ENCODE measurements at places on chromosomes 1 and 21.

DNA sequence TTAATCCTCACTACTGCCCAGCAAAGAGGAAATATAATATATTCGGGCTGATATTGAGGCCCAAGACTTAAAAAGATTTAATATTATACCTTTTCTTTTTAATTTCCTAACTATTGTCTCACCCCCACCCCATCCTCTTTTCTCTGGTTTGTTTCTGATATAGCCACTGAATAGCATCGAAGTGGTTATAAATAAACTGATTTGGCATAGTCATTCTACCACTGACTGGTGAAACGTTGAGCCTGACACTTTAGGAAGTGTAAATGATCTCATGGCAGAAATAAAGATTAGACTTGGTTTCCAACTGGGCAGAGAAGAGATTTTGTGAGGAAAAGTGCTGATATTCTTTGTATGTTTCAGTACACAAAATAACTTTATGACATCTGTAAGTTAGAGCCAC lies 39.3 kb downstream of the DTL start:
- DNase-seq = no peak

DNA sequence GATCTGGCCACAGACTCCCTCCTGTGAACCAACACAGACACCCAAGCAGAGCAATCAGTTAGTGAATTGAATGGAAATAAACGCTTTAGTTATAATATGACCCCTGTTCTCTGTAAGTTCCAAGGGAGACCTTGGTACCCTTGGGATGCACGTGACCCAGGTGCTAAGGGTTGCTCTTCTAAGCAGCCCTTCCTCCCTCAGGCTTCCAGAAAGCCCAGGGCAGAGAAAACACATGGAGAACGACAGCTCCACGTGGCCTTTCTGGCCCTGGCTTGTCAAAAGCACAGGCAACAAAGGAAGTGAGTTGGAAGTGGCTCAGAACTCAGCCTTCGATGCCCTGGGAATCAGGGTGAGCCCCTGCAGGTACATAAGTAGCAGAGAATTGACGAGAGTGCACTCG lies 57.4 kb downstream of the LACTBL1 start:
- DNase-seq = no peak

DNA sequence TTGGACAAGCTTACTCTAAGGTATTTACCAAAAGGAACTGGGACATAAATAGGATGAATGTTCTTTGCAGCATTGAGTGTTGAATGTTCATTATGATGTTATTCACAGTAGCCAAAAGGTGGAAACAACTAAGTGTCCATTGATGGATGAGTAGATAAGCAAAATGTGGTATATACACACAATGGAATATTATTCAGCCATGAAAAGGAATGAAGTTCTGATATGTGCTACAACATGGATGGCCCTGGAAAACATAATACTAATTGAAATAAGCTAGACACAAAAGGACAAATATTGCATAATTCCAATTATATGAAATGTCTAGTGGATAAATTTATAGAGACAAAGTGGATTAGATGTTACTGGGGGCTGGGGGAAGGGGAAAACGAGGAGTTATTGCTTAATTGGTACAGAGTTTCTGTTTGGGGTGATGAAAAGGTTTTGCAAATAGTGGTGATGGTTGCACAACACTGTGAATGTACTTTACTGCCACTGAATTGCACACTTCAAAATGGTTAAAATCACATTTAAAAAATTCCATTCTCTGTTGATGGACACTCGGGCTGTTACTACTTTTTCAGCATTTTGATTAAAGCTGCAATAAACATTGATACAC lies 2.9 kb downstream of the MTARC1 start:
- DNase-seq = peak; percentile 26

DNA sequence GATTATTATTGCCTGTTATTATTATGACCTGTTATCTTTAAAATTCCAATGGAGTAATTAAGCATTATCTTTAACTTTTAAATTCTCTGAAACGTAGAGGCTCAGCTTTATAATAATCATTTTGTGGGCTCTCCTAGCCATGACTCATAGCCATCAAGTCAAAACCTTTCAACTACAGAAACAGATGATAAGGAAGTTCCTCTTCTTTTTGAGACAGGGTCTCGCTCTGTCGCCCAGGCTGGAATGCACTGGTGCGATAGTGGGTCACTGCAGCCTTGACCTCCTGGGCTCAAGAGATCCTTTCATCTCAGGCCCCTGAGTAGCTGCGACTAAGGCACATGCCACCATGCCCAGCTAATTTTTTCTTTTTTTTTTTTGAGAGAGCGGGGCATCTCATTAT lies 43.5 kb downstream of the CHML start:
- DNase-seq = peak; percentile 2

GRCh38 chr1:243667591-243667990 lies 182.5 kb downstream of the AKT3 start:
- no peak for DNase-seq

DNA sequence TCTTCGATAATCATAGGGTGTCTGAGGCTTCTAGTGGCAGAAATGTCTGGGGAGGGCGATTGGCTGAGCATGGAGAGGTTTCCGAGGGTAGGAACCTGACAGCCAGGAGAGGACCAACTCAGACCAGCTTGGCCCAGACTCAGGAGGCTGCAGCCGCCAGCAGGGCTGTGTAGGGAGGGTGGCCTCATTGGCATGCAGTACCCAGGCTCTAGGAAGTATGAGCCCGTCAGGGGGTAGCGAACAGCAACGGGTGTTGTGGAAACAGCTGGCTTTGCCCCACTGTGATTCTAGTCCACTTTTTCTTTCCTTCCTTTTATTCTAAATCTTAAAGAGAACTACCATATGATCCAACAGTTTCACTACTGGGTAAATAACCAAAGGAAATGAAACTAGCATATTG lies 103.3 kb downstream of the DIRAS3 start:
- no peak for DNase-seq

DNA sequence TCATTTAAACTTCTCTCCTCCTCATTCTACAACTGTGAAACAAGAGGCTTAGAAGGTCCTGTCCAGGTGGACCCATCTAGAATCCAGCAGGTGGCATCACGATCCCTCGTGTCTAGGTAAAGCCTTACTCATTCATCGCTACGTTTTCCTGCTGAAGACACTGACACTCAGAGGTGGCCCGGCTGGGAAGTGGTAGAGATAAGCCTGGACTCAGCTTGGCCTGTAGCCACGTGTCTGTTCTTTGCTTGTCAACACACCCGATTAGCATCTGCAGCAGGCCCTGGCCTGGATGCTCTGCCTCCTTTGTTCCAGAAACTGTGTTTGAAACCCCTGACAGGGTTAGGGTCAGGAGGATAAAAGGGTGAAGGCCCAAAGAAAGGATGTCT lies 43.4 kb downstream of the PARP1 start:
- no peak for DNase-seq

DNA sequence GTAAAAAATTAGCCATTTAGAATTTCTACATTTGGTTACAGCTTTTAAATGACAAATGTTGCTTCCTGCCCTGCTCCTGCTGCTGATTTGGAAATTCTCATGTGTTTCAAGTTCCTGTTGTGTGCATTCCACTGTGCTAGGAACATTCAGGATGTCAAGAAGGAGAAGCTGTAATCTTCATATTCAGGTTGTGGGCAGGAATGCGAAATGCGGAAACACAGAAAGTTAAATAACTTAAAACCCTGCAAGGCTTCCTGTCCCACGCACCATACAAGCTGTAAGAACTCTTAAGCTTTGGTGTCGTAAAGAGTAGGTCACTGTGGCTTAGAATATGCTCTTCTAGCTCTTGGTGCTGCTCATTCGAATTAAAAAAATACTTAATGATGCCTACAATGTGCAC lies 52.6 kb downstream of the S100B start:
- peak; percentile 94 for DNase-seq

GRCh38 chr1:82108843-82109242 lies 308.1 kb downstream of the ADGRL2 start:
- no peak for DNase-seq

DNA sequence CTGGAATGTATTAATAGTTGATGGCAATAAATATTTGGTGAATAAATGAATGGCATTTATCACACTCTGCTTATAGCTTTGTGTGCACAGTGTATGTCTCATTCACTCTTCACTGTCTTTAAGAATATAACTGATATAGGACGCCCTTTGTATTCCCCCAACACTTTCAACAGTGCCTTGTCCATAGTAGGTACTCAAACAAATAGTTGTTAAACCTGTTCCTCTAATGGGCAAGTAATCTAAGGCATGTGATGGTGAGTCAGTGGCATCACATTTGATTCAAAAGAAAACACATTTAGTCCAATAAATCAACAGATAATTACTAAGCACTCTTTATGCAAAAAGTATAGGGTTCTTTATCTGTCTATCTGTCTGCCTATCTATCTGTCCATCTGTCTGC lies 11.2 kb upstream of the RXRG start:
- no peak for DNase-seq

- DNase-seq = no peak
Observed at GRCh38 chr1:54777011-54777410, 12.7 kb upstream of the PARS2 start.

DNA sequence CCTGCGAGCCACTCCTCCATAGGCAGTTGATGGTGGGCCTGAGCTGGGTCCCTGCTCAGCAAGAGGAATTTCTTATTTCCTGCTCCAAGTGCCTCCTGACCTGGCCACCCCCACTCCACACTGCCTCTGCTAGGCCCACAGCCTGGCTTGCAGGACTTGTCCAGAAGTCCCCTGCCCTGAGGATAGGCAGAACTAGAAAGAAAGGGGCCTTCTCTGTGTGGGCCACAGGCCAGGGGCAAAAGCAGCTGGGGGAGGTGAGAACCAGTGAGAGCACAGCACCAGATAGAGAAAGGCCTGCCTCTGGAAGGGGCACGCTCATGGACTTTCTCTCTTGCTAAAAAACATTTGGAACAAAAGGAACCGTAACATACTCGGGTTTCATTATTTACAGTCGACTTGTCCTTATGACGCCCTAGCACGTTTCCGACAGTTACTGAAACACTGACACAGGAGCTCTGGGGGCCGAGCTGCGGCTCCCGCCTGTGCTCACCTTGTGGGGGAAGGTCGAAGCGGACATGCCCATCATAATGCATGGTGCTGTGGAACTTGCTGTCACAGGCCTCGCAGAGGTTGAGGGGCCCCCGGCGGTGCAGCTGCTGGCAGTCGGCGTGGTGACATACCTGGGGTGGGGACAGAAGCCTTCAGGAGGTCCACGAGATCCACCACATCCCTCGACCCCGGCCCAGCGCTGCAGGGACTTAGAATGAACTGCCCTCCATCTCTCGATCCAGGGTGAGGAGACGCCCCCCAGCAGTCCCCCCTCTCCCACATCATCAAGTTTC lies 11.3 kb upstream of the TNFRSF25 start:
- DNase-seq = no peak

GRCh38 chr1:184556665-184557064 lies 169.8 kb downstream of the C1orf21 start:
- DNase-seq = no peak

- no peak for DNase-seq
Observed at GRCh38 chr1:164363980-164364379, 195.0 kb upstream of the PBX1 start.

- DNase-seq = peak; percentile 86
Observed at GRCh38 chr1:169711469-169712308, at the start of gene SELL. Gene SELL (minus strand): TSS chr1:169711620. CDS start chr1:169711498, 122 bp downstream.

- DNase-seq = no peak
Observed at GRCh38 chr1:42845866-42846256, 552 bp upstream of the ZNF691 start.

- no peak for DNase-seq
Observed at GRCh38 chr1:93698329-93699048, 16.9 kb upstream of the BCAR3 start.

DNA sequence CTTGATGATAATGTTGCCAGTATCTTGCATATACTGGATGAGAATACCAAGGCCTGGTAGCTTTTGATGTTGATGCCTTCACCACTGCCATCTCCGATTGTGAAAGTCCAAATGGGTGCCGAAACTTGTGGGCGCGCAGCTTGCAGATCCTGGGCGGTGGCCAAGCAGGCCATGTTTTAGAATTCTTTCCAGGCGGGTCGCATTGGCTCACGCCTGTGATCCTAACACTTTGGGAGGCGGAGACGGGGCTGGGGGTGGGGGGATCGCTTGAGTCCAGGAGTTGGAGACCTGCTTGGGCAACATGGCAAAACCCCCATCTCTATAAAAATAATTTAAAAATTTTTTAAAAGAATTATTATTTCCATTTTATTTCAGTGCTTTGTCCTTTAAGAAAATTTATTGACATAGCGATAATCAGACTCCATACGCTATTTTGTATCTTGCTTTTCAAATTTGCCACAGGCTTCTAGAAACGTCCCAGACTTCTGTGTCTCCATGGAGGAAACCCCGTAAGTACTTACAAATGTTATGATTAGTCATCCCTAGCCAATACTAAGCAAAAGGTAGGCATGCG lies 592 bp upstream of the ZNF326 start:
- DNase-seq = no peak

DNA sequence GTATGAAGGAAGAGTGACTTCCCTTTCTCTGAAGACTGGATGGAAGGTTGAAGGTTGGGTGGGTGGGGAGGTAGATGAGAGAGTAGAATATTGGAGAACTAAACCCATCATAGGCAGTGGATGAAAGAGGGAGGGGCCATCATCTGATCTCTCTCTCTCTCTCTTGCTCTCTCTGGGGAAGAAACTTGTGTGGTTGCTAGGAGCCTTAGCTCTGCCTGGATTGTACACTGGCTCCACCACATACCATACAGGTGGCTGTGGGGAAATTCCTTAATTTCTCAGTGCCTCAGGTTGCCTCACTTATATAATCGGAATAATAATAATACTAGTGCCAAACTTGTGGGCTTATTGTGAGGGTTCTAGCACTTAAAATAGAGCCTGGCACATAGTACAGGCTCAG lies 9.5 kb downstream of the XCL1 start:
- no peak for DNase-seq

GRCh38 chr1:55214212-55214933 lies 791 bp downstream of the USP24 start:
- no peak for DNase-seq

GRCh38 chr1:66876664-66877063 lies 48.0 kb downstream of the DNAI4 start:
- DNase-seq = no peak

GRCh38 chr1:222037720-222038119 lies 295.8 kb upstream of the DUSP10 start:
- no peak for DNase-seq

GRCh38 chr1:201882665-201883132 lies 6.0 kb upstream of the SHISA4 start:
- peak; percentile 93 for DNase-seq

DNA sequence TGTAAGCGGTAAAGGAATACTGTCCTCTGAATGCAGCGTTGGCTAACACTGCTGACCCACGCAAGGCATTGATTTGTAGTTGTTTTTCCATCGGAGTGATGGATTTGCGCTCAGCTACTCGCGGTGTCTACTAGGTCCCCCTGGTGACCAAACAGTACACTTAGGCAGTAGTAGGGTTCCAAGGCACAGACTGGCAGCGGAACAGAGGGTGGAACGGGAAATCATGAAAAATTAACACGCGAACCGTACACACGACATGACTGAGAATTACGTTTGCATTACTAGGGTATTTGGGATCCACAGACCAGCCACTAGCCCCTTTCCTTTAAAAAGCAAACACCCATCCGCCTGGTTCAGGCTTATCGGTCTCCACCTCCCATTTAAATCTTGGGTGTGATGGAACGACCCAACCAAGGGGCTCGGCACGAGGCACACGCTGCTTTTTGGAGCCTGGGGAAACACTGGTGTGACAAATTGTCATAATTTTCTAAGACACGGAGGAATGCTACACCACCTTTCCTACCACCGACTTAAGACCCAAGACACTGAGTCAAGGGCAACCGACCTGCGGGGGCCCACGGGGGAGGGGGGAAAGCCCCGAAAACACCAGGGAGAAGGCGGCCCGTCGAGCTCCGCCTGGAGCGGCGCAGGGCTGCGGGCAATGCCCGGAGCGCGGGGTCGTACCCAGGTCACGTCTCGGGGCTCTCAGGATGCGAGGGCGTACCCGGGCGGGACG lies 699 bp downstream of the DIPK1A start:
- DNase-seq = peak; percentile 83

- no peak for DNase-seq
Observed at GRCh38 chr21:38229260-38229877, 27.4 kb upstream of the KCNJ15 start.
